ENCODE measurements at places on chromosomes 6 and 20.

DNA sequence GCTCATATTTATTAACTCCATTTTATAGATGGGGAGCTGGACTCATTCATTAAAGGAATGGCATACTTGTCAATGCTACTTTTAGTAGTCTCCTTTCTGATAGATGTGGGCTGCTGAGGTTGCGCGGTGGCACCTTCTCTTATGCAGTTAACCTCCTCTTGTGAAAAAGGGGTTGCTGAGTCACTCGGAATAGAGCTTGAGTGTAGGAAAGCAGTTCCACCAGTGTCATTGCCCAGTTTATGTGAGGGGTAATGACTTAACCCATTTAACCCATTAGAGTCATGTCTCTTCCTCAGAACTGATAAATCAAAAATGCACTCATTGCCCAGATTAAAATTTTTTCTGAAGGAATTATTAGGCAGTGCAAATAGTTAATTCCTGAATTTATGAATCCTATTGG is 6.3 kb downstream of the MAPK14 start:
- DNase-seq: peak; percentile 35

GRCh38 chr6:282867-283416 is 9.3 kb upstream of the DUSP22 start:
- no peak for DNase-seq

GRCh38 chr6:116578335-116578734 is 7.0 kb downstream of the RWDD1 start:
- DNase-seq: no peak

GRCh38 chr20:1862663-1863053 is 32.5 kb upstream of the SIRPA start:
- DNase-seq: no peak

- peak; percentile 87 for DNase-seq
These were observed 966 bp upstream of the REV3L start for GRCh38 chr6:111483736-111484632.

- peak; percentile 6 for DNase-seq
These were observed 31.0 kb upstream of the FBXO30 start for GRCh38 chr6:145845557-145845956.

DNA sequence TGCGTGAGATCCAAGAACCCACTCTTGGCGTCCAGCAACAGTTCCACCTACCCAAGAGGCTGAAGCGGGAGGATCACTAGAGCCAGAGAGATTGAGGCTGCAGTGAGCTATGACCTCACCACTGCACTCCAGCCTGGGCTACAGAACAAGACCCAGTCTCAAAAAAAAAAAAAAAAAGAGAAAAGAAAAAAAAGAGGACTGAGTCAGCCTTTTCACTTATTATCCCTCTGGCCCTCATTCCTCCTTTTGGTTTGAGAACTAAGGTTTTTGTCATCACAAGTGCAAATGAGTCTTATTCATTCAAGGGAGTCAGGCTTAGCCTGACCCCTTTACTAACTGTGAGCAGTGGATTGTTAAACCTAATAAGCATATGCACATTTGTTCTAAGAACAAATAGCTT is 37.9 kb upstream of the JARID2 start:
- no peak for DNase-seq

GRCh38 chr6:163501439-163501838 is 86.9 kb downstream of the QKI start:
- no peak for DNase-seq

- DNase-seq: no peak
These were observed 15.1 kb downstream of the RMND1 start for GRCh38 chr6:151436802-151437201.

GRCh38 chr20:18180815-18181214 is 43.2 kb downstream of the KAT14 start:
- no peak for DNase-seq

GRCh38 chr20:61619751-61620150 is 367.7 kb downstream of the CDH4 start:
- DNase-seq: no peak

- DNase-seq: no peak
These were observed 229.2 kb upstream of the SGK1 start for GRCh38 chr6:134546962-134547645.

- DNase-seq: no peak
These were observed 3.9 kb upstream of the ZNF831 start for GRCh38 chr20:59159493-59160376.

DNA sequence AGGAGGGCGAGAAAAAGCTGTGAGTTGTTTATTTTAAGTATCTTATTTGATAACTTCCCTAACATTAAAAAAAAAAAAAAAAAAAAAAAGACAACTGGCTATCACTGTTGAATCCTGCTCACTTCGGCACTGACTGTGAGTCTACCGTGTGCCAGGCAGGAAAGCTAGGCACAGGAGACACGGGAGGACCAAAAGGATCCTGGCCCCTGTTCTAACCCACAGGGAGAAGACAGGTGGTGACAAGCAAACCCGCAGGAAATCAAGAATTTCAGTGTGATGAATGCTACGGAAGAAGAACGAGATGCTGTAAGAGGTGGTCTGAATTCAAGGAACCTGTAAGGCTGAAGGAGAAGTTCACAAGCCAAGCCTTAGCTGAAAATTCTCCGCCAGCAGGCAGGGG is 94.7 kb upstream of the NFATC2 start:
- DNase-seq: no peak

DNA sequence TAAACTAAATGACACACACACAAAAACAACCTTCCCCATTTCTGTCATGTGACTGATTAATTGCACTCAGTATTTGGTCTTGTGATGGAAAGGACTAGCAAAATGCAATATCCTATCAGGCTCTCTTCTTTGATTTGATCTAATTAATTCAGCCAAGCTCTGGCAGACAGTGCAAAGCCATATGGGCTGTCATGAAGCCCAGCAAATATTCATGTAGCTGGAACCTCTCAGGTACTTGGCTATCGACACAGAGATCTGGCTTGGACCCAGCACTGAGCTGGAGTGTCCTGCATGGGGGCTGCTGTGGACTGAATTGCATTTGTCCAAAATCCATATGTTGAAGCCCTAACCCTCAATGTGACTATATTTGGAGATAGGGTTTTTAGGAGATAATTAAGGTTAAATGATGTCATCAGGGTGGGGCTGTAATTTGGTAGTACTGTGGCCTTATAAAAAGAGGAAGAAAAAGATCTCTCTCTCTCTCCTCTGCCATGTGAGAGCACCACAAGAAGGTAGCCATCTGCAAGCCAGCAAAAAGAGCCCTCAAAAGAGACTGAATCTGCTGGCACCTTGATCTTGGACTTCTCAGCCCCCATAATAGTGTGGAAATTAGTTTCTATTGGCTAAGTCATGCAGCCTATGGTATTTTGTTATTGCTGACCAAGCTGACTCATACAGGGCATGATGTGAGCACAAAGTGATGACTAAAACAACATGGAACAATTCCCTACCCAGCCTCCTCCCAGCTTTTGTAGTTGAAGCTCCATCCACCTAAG is 77.1 kb downstream of the STMND1 start:
- DNase-seq: no peak

DNA sequence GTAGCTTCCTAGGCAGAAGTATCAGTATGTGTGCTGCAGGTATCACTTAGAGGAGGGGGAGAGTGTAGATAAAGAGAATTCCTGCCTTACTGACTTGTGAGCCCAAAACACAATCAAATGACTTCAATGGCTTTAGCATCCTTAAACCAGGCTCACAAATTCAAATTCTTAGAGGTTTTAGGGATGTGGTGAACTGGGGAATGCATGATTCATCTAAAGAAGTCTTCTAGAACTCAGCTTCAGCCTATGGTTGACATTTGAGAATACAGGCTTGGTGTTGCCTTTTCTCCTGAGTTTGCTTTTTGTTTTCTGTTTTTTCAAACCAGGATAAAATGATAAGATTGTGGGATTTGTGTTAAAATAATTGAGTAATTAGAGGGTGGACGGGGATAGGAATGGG is 14.4 kb downstream of the SNRPC start:
- DNase-seq: no peak

GRCh38 chr20:40718982-40719729 is 30.1 kb upstream of the MAFB start:
- DNase-seq: no peak

DNA sequence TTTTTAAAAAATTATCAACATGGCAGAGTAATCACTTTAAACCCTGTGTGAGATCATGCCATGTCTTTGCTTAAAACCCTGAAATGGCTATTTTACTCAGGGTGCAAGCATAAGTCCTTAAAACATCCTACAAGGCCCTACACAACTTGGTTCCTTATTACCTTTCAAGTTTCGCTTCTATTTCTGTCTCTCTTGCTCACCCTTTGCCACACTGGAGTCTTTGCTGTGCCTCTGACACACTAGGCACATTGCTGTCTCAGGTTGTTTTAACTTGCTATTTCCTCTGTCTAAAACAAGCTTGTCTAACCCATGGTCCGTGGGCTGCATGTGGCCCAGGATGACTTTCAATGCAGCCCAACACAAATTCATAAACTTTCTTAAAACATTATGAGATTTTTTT is 55.6 kb downstream of the KIAA0408 start:
- no peak for DNase-seq

GRCh38 chr6:71468841-71469700 is 180.5 kb downstream of the OGFRL1 start:
- DNase-seq: no peak

DNA sequence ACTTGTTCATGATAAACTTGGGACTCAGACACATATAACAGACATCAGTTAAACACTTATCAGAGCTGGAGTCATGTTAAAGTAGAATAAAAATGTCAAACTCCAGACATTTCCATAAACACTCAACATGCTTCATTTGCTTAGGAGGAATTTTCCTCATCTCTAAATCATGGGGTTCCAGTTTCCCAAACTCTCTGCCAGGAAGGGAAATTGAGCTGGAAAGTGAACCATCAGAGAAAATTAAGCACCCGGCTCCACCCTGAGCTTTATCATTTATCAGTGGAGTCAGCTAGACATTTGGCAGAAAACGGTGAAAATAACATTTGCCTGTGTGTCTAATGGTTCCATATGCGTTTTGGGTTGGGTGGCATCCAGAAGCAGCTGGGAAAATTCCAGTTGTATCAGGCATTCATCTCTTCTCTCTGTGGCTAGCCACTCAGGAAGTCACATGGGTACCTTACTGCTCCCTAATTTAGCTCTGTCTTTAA is 25.3 kb upstream of the ZNFX1 start:
- no peak for DNase-seq

- no peak for DNase-seq
These were observed 84.2 kb upstream of the ZNFX1 start for GRCh38 chr20:49361862-49362660.

GRCh38 chr6:29504961-29505360 is 17.2 kb upstream of the MAS1L start:
- DNase-seq: no peak

- no peak for DNase-seq
These were observed 28.8 kb downstream of the DCDC2 start for GRCh38 chr6:24329022-24329421.

DNA sequence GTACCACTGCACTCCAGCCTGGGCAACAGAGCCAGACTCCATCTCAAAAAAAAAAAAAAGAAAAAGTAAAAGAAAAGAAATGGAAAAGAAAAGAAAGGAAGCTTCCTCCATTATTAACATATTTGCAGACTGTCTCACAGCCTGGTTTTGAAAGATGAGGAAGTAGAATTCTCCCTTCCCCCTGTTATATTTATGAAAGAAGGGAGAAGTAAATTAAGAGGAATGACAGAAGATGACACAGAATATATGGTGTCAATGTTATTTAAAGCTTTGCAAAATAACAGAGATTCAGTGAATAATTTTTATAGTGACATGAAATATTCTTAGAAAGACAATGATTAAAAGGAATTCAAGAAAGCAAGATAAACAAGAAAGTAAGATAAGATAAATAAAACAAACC is 83.7 kb upstream of the PRSS16 start:
- no peak for DNase-seq

DNA sequence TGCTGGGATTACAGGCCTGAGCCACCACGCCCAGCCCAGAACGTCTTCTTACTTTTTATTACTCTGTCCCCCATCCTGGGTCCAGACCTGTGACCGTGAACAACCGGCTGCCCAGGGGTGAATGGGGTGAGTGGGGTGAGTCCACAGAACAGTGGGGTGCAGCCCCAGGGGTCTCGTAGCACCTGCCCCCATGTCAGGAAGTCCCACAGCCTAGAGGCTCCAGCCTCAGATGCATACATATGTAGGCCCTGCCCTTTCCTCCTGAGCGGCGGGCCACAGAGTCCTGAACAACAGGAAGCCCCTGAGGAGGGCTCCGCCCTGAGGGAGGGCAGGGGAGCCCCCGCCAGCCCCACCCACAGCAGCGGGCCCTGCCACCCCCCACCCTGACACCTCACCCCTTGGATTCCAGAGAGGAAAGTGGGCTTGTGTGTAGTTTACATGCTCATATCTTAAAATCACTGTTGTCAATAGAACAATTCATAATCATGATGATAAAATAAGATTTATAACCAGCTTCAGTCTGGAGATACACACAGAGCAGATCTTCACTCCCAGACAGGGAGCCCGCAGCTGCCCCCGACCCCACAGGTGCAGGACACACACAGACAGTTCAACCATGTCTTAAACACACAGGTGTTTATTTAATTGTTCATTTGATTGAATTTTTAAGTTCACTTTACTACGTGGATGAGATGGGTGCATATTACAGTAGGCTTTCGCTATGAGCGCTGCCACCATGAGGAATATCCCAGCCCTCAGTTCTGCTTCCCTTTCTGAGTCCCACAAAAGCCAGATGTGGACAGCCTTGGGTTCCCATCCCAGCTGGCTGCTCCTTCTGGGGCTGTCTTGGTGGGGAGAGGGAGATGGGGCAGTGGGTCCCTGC is 12.4 kb upstream of the GMEB2 start:
- no peak for DNase-seq

- no peak for DNase-seq
These were observed 608.4 kb downstream of the HDGFL1 start for GRCh38 chr6:23177806-23178205.

GRCh38 chr6:116461331-116461931 is at the start of gene CALHM6:
TSS of gene CALHM6 (plus strand) at chr6:116461375. CDS start at chr6:116461930, 555 bp downstream.
- no peak for DNase-seq

- no peak for DNase-seq
These were observed 9.6 kb upstream of the PKIG start for GRCh38 chr20:44572551-44573500.

- no peak for DNase-seq
These were observed 34.3 kb upstream of the QKI start for GRCh38 chr6:163380216-163380615.

GRCh38 chr6:126628125-126628524 is 288.2 kb downstream of the CENPW start:
- DNase-seq: no peak

DNA sequence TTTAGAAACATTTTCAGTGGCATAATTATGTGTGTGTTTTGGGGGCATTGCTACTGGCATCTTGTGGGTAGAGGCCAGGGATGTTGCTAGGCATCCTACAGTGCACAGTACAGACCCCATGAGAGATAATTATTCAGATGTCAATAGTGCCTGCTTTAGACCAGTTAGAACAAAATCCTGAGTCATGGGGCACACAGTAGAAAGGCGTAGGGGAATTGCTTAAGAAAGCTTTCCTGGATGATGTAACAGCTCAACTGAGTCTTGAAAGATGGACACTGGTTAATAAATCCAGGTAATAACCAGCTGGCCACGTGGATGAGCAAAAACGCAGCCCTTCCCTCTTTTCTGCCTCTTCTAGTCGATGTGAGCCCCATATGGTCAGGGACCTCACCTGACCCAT is 51.1 kb downstream of the KCNB1 start:
- DNase-seq: no peak
